ENCODE measurements at places on chromosomes 6 and 20.

GRCh38 chr20:50887576-50887975, 43.7 kb downstream of the ADNP start:
- no peak for DNase-seq

DNA sequence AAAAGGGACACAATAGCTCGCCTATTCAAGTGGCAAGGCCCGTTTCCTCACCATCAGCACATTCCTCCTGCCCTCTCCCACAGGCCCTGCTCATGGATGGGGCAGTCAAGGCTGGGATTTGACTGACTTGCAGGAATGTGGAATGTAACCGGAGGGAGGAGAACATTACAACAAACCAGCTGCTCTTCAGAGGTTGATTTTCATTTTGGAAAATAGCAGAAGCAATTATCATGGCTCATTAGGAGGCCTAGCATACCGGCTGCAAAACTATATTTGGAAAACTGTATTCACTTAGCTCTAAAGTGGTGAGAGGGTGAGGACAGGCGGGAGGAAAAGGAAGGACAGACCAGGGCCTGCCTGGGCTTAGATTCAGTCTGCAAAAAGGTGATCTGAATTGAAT, 283.7 kb downstream of the CD83 start:
- DNase-seq: no peak

DNA sequence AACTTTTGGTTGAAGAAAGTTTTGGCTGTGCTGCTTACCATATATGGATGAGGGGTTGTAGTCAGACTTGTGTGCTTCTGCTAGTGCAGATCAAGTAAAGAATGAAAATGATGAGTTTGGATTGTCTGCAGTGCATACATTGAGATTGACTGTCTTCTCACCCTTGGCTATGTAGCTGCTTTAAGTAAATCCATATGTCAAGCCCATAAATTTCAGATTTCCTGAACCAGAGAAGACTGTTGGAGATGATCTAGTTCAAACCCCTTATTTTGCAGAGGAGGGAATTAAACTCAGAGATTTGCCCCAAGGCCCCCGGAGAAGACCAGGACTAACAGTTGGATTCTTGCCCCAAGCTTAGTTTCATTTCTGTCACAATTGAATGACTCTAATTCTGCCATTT, 67.2 kb downstream of the PKIB start:
- DNase-seq: no peak

GRCh38 chr6:24865161-24865560, 66.4 kb upstream of the ARMH2 start:
- no peak for DNase-seq

GRCh38 chr6:161265554-161265953, 8.3 kb downstream of the AGPAT4 start:
- DNase-seq: no peak

DNA sequence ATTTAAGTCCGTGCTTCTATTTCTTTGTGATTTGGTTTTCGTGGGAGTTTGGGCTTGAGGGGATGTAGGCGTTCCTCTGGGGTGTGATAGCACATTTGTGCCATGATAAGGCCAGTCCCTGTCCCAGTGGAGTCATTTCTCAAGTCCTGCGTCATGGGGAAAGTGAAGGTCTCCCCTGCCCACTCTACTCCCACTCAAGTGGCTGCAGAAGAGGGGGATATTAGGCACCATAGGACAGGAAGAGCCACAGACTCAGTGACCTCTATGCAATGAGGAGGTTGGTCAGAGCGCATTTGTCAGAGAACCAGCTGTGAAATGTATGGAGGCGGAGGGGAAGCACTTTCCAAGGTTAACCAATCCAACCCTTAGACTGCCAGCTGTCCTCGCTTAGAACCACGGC, 51.9 kb upstream of the EDN1 start:
- DNase-seq: peak; percentile 13

DNA sequence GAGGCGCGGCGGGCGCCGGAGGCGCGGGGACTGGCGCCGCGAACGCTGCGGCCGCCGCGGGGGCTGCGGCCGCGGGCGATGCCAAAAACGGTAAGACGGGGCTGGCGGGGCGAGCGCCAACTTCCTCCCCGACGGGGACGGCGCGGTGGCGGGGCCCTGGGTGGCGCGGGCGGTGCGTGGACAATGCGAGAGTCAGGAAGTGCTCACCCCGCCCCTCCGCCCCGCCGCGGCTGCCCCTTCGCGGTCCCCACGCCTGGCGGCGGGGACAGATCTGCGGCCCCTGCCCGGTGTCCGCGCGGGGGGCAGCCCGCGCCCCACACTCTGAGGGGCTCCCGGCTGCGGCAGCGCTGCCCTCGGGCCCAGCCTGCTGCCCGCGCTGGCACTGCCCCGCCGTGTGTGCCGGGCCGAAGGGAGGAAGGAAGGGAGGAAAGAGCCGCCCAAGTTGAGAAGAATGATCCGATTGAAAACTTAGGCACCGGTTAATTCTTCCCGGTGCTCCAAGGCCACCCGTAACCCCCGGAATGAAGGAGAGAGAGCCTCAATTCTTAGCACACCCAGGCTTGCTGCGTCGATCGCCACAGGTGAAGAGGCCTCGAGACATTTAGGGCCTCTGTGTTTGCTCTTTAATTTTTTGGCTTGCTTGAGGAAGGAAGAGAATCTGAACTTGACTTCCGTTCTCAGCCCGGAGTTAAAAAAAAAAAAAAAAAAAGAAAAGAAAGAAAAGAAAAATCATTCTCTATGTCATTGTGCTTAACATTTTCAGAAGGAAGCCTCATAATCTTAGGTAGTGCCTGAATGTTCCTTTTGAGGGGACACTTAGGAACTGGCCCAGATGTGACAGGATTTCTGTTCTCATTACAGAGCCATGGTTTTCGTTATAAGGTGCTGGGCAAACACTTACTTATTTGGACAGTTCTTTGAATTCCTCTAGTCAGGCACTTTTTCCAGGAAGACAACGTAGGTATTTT, 982 bp downstream of the HECA start:
- DNase-seq: peak; percentile 75

GRCh38 chr20:53138454-53139262, 166.5 kb downstream of the TSHZ2 start:
- DNase-seq: peak; percentile 26

- DNase-seq: no peak
Observed at GRCh38 chr6:225907-226306, 66.4 kb upstream of the DUSP22 start.

DNA sequence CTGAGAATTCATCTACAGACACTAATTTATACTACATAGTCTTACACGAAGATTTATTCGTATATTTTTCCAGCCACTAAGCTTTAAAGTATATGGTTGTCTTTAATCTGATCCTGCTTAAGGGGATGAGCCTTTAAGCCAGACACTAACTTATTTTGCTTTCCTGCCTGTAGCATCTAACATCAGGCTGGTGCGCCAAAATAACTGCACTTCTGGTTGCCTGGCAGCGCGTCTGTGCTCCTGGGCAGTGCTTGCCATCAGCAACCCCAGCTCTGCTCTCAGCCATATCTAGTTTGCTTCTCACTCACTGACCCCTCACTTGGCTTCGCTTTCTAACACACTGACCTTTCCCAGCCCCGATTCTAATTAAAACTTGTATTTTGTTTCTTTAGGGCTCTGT, 21.8 kb downstream of the HMGCLL1 start:
- DNase-seq: no peak

DNA sequence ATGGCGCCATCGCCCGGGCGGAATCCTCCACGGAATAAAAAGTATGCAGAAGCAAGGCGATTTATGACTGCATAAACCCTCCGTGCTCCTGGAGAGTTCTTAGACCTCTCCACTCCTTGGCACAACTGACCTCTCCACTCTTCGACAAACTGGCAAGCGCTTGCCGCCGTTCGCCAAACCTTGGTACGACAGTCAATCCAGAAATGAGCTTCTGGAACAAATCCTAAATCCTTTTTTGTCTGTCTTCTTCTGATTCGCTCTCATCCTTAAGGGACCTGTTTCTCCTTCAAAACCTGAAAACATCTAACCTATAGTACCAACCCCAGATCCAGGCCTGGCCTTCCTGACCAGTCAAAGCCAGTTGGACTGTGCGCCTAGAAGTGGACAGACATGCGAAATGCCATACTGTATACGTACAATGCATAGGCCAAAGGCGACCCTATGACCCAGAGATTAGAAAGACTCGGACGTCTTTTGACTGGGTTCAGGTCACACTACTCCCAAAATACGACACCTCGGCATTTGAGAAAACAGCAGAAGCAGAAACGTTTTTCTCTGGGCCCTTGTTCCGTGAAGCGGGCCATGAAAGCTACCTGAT, 59.4 kb downstream of the TRIM27 start:
- no peak for DNase-seq

- DNase-seq: no peak
Observed at GRCh38 chr6:12709116-12709515, 7.5 kb upstream of the PHACTR1 start.

GRCh38 chr6:152701081-152701862, 3.6 kb downstream of the MYCT1 start:
- DNase-seq: no peak

DNA sequence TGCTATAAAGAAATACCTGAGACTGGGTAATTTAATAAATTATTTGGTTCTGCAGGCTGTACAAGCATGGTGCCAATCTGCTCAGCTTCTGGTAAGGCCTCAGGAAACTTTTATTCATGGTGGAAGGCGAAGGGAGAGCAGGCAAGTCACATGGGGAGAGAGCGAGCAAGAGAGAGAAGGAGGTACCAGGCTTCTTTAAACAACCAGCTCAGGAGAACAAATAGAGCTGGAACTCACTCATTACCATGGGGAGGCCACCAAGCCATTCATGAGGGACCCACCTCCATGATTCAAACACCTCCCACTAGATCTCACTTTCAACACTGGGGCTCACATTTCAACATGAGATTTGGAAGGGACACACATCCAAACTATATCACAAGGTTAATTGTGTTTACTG, 44.9 kb upstream of the CRISP1 start:
- no peak for DNase-seq

Measured in stimulated activated CD4-positive, alpha-beta T cell treated with anti-CD3 and anti-CD28 coated beads, Interleukin-15, amount 100 ng/mL, for 24 hours (primary cell).